Fibroblast of the conjunctiva (primary cell): ENCODE measurements at places on chromosomes 6 and 20.

GRCh38 chr6:165219629-165220028, 89.8 kb downstream of the C6orf118 start:
- no peak for DNase-seq

DNA sequence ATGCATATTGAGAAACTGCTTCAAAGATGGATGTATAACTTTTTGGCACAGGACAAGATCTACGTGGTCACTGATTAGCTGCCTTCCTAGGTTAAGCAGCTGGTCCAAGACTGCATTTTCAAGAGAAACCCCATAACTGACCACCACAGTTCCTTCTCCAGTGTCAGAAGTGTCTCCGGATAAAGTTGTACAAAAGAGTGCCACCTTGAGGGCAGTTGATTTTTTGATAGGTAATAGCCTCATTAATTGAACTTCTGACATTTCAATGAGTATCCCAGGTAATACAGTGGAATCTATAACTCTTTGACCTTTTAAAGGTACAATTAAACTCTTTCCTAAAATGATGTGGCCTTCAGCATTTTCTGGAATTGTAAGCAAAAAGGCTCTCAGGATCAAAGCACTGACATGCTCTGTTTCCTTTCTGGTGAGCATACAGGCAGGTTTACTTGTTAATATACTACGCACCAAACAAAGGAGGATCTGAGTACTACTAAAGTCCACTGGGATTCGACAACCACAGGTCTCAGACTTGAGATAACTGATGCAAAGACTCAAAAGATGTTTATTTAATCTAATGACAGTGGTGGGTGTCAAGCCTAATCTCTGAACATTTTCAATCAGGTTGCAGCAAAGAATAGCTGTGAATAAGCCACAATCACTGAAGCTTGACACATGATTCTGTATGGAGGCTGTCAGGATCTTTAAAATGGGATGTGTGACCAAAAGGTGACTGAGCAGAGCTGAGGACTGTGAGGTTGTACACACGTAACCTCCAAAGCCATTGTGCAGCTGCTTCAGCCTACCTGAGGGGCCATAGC, 21.2 kb downstream of the MKKS start:
- no peak for DNase-seq

DNA sequence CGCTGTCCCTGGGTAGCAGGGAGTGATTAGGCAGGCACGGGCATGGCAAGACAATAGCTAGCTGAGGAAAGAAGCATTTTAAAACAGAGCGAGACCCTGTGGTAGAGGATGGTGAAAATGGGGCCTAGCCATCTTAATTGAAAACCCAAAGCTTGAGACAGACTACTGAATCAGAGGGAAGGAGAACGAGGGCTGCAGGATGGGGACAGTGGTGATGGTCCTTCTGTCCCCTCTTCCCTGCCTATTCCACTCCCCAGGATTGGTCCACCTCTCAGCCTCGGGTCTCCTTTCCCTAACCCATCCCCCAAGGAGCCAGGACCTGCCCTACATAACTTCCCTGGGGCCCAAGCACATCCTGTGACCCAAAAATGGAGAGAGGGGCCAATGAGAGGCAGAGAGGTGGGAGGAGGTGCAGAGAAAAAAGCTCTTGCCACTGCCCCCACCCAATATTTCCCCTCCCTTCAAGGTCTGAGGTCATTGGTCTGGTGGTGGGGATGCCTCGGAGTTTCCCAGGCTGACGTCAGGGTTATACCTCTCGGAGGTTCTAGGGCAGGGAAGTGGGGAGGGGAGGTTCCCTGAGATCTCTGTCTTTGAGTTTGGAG, 884 bp upstream of the CUTA start:
- DNase-seq = no peak

DNA sequence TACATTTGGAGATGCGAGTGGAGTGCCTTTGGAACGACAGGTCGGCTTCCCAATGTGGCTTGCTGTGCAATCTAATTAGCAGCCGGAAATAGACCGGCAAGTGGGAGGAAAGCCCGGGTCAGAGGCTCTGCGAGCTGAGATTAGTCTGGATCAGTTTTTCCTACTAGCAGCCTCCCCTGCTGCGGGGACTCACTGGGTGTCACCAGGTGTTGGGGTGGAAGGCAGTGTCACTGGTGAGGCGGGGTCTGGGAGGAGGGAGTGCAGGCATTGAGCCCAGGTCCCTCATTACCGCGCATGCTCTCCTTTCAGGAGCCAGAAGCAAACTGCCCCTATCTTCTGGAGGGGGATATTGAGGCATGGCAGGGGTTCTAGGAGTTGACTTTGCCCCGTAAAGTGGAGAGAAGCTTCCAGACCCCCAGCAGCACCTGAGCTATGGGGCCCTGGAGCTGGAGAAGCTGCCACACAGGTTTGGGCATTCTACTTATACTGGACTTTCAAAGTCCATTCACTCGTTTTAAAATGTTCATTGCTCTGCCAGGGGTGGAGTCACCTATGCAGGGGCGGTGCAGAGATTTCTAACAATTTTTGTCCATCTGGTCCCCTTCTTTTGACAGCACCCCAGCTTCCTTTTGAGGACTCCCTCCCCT, 11.0 kb downstream of the SULF2 start:
- DNase-seq = no peak

DNA sequence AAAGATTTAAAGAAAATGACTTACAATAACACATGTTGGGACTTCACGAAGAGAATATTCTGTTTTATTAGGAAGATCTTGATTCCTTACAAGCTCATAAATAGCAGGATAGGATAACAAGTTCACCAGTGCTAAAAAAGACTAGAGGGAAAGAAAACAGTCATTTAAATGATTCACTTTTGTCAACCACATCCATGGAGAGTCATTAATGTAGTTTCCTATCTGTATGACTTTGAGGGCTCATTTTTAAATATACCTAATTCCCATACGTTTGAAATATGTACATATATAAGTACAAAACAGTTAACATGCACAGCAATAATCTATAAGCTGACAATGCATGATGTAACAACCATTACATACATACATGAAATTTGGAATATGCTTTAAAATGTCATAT, 111.1 kb downstream of the TBC1D32 start:
- DNase-seq = no peak

GRCh38 chr20:44154521-44155001, 32.4 kb downstream of the JPH2 start:
- DNase-seq = no peak

- no peak for DNase-seq
Observed at GRCh38 chr20:60872224-60872623, 379.8 kb upstream of the CDH4 start.

- DNase-seq = no peak
Observed at GRCh38 chr6:119284861-119285521, 64.6 kb downstream of the MAN1A1 start.

- no peak for DNase-seq
Observed at GRCh38 chr6:32852018-32852843, 1.3 kb downstream of the TAP1 start.

DNA sequence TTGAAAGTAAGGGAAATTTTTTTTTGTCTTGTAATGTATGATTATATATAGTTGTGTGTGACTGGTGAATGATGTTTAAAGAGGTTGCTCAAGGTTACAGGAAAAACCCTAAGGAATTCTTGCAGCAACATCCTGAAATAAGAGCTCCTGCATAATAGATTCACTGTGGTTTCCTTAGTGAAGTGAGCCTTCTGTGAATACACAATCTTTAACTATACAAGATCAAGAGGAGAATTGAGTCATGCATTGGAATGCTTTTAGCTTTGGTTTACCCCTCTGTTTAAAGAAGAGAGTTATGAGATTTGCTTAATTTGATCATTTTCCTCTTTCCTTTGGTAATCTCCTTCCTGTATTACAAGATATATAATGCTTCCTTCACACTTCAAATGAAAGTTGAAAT, 141.6 kb upstream of the EYA4 start:
- DNase-seq = peak; percentile 60

GRCh38 chr6:140245296-140246040, 871.0 kb upstream of the CITED2 start:
- DNase-seq = no peak

DNA sequence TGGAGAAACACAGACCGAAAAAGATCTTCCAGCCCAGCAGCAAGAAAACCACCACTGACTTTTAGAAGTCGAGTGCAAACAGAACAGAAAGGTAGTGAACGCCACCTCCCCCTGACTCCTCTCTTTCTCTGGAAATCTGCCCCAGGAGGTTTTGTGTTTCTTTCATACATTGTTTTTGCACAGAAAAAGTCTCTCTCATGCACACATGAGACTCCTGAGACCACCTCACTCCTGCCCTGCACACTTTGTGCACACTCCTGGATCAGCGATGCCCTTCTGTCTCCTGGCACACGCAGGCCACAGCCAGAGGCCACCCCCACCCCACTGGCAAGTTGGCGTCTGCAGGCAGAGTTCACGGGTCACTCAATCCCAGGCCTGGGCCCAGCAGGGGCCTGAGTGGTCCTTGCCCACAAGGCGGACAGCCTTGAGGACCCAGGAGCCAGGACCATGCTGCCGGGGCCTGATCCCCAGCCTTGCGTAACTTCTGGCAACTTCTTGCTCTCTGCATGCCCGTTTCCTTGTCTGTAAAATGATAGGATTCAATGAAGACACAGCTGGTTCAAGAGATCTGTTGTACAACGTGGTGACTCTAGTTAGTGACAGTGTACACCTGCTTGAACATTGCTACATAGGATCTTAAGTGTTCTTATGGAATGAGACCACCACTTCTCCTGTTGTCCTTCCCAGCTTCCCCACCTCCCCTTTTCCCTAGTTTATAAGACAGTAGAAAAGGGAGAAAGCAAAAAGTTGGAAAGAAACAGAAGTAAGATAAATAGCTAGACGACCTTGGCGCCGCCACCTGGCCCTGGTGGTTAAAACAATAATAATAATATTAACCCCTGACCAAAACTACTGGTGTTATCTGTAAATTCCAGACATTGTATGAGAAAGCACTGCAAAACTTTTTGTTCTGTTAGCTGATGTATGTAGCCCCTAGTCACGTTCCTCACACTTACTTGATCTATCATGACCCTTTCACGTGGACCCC, 30.2 kb upstream of the CST7 start:
- DNase-seq = no peak

DNA sequence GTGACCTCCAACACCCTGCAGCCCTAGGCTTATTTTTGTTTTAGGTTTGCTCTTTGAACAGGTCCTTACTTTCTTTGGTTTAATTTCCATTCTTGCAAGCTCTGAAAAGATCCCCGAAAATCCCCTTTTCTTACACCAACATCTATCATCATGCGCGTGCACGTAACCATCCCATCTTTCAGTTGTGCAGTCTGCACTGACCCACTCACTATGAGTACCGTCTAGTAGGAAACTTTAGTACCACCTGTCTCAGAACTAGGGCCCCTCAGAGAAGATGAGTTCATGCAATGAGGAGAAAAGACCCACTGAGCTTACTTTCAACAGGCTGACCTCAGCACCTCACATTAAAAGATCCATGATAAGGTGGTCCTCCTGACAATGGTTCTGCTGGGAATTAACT, 120.6 kb upstream of the AGPAT4 start:
- DNase-seq = no peak

DNA sequence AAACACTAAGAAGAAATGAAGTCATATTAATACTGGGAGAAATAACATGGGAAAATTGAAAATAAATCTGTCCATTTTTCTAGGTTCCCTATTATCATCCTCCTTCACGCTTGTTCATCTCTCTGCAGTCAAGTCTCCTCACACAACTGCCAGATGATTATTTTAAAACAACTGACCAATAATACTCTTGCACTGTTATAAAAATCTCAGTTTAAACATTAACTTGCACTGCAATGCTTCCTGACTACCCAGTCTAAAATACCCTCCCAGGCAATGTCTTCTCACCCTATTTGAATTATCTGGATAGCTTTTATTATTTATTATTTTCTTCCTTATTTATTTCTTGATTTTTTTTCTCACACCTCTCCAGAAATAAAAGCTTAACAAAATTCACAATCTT, 5.7 kb downstream of the EYS start:
- no peak for DNase-seq

DNA sequence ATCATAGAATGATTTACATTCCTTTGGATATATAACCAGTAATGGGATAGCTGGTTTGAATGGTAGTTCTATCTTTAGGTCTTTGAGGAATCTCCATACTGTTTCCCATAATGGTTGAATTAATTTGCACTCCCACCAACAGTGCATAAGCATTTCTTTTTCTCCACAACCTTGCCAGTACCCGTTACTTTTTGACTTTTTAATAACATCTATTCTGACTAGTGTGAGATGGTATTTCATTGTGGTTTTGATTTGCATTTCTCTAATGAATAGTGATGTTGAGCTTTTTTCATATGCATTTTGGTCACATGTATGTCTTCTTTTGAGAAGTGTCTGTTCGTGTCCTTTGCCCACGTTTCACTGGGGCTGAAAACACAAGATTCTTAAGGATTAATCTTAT, 107.3 kb downstream of the TINAG start:
- DNase-seq = no peak

DNA sequence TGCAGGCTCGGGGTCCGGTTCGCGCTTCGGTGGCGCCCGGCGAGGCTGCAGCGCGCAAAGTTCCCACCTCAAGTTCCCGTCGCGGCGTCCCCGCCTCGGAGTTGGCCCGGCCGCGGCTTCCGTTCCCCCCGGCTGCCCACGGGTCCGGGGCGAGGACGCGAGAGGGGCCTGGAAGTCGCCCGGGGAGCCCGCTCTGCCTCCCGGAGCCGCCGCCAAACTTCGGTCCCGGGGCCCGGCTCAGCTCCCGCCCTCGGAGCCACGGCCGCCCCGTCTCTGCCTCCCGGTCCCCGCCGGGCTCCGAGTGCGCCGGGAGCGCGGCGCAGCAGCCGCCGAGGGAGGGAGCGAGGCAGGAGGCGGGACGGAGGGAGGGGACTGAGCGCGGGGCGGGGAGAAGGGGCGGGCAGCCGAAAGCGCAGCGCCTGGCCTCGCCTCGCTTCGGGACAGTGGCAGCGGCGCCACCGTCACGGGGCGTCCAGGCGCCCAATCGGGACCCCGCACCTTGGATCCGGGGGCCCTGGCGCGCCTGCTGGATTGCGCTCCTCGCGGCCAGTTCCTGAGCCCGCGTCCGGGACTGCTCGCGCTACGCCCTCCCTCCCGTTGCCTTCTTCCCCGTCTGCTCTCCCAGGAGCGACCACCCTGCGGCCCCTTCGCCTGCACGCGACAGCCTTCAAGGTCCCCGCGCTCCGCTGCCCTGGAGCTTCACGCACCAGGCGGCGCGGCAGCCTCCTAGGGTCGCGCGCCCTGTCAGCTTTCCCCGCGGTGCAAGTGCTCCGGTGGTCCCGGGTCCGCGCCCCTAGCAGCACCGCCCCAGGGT, at the start of gene KCNG1:
KCNG1 (minus strand) TSS at position 305 of the 814 bp plus-strand sequence. CDS start 12,769 bp downstream, outside the sequence.
- peak; percentile 47 for DNase-seq

DNA sequence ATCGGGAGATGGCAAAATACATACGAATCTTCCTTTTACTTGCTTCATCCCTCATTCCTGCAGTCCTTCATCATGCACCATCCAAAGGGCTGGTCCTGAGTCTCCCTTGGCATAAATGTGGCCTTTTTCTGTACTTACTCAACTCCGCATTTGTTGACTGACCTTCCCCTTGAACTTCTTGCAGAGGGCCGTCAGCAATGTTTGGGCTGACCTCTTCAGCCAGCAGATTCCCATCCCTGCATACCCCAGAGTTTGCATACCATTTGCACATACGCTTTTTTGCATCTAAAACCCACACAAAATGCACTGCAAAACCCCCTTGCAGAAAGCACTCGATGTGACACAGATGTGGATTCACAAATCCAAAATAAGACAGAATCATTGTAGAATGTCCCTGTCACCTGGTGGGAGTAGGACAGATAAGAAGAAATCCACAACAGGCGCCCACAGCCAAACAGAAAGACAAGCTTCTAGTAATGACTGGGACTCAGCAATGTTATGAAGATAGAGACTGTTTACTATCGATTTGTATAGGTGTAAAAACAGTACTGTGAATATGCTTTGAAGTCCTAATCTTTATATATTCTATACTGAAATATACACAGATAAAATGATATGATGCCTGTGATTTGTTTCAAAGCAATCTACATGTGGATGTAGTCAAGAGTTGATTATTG, 45.8 kb downstream of the TBC1D7 start:
- DNase-seq = no peak
